Renal cortex interstitium (tissue), 15 donors: ENCODE measurements at places on chromosomes 7 and 10. TPM values are rescaled to one million over a fixed set of nuclear protein-coding genes. Genes with fewer than 3 reads are reported as not detected.

Gene ZNF804B
- 0.21 TPM for polyA plus RNA-seq

Gene ABCC2
- 10.3 TPM for polyA plus RNA-seq

Gene DGKB
- polyA plus RNA-seq: 2.9 TPM

Gene TMEM140
- 33.4 TPM for polyA plus RNA-seq

Gene STOX1
- polyA plus RNA-seq: 6.1 TPM

Gene CALHM3
- not detected for polyA plus RNA-seq

Gene SLC29A4
- 18.6 TPM for polyA plus RNA-seq
